A673 (cell line): ENCODE measurements at places on chromosomes 5 and 9. TPM values are rescaled to one million over a fixed set of nuclear protein-coding genes. Genes with fewer than 3 reads are reported as not detected.
A peak's percentile ranks its signal among the peaks of the same experiment; 100 is the strongest.

GRCh38 chr9:123607479-123607878 lies 251.5 kb downstream of the CRB2 start:
- H3K27me3 ChIP-seq = no peaks in the 10 kb centered on the region
- peaks cover 3% of the 10 kb centered on the region for H3K4me1 ChIP-seq
- H3K36me3 ChIP-seq = no peaks in the 10 kb centered on the region
- no peak for DNase-seq
- no peak overlapping the region for H3K4me3 ChIP-seq

DNA sequence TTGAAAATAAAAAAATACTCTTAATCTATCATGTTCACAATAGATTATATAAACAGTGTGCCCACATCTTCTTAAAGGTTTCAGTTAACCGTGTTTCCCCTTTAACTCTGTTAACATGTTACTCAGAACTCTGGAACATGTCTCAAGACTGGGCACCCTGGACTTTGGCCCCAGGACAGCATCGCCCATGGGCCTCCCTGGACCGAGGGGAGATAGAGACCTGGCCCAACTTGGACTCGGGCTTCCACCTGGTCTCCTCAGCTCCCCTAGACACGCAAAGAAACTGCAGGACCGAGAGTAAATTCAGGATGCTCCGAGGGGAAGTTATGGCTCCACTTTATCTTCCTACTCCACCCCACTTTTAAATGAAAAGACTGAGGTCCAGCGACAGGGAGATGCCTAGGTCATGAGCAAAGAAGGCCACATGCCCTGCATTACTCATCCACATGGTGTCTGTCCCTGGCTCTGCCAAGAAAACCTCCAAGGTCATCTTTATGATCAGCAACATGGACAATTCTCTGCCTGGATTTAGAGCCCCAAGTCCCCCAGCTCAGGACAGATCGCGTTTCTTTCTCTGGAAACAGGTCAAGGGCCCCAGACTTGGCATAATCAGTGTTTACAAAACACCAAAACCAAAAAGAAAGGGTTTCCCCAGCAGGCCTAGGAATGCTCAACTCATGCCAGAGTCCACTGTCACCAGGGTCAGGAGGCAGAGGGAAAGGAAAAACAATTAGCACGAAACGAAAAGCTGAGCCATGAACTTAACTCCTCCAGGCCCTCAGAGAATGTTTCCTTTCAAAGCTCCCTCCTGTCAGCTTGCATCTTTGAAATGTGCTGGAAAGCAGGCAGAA lies 17.4 kb downstream of the GPX3 start:
- H3K27me3 ChIP-seq = no peaks in the 10 kb centered on the region
- DNase-seq = no peak
- no peak overlapping the region for H3K27ac ChIP-seq
- peaks cover 3% of the 10 kb centered on the region for H3K36me3 ChIP-seq
- no peak overlapping the region for H3K4me3 ChIP-seq

GRCh38 chr9:134932606-134933005 lies 14.9 kb upstream of the FCN1 start:
- no peaks in the 10 kb centered on the region for H3K36me3 ChIP-seq
- no peak for DNase-seq
- H3K4me3 ChIP-seq = no peak overlapping the region
- H3K27me3 ChIP-seq = no peaks in the 10 kb centered on the region
- peaks cover 12% of the 10 kb centered on the region for H3K4me1 ChIP-seq

GRCh38 chr9:92138157-92138959 lies 23.1 kb upstream of the SPTLC1 start:
- H3K36me3 ChIP-seq = no peaks in the 10 kb centered on the region
- DNase-seq = peak; percentile 79
- no peak overlapping the region for H3K4me3 ChIP-seq
- peaks cover 8% of the 10 kb centered on the region for H3K4me1 ChIP-seq

GRCh38 chr5:54859316-54859715 lies 126.1 kb downstream of the ESM1 start:
- no peaks in the 10 kb centered on the region for H3K27me3 ChIP-seq
- no peak overlapping the region for H3K27ac ChIP-seq
- H3K36me3 ChIP-seq = no peaks in the 10 kb centered on the region
- no peaks in the 10 kb centered on the region for H3K4me1 ChIP-seq
- no peak overlapping the region for H3K4me3 ChIP-seq

DNA sequence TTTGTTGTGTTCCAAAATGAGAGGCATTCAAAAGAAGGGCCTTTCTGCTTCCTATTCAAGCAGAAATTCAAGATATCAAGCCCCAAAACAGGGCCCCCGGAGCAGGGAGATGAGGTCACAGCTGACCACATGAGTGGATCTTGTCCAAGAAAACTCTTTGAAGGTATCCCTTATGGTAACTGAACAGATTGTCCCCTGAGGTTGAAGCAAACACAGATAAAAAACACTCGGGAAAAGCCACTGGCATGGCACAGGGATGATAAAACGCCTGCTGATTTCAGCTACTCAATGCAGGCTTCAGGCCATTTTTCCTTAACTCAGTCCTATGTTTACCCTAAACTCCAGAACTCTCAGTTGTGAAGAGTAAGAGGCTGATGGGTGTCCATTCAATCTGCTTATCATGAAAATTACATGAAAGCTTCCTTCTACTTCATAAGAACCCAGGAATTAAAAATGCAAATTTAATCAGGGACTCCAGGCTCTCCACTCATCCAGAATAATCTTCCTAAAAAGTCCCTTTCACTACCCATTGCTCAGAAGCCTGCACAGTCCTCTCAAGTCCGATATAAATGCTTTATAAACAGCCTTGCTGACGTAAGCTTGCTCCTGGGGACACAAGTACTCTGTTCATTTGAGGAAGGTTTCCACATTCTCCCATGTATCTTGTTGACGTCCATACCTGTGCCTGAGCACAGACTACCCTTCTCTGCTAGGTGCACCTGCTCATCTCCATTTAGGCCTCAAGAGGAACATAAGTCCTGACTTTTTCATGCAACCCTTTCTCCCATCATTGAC lies 35.9 kb upstream of the SLC1A3 start:
- H3K27ac ChIP-seq = no peak overlapping the region
- H3K4me3 ChIP-seq = no peak overlapping the region
- no peaks in the 10 kb centered on the region for H3K4me1 ChIP-seq
- no peak for DNase-seq

- H3K4me1 ChIP-seq = peaks cover 5% of the 10 kb centered on the region
- no peak overlapping the region for H3K4me3 ChIP-seq
- no peak overlapping the region for H3K27ac ChIP-seq
These were observed 1.6 kb upstream of the DNLZ start for GRCh38 chr9:136364942-136365774.

- H3K27me3 ChIP-seq = no peaks in the 10 kb centered on the region
- H3K4me3 ChIP-seq = no peak overlapping the region
- DNase-seq = no peak
- H3K36me3 ChIP-seq = peaks cover 21% of the 10 kb centered on the region
These were observed 4.3 kb upstream of the DDX41 start for GRCh38 chr5:177520916-177521513.

DNA sequence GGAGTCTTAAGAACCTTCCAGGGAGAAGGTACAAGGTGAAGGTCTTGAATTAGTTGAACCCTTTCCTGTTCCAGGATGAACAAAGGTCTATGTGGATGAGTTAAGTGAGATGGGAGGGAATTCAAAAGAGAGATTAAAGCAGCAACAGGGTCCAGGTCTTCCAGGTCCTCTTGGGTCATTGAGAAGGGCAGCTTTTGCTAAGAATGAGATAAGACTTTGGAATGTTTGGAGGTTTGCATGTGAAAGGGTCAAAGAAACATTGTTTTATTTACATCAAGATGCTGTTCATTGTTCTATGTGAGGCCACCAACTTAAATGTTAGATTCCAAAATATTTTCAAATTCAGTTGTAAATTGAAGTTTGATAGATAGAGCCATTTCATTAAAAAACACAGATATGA lies 463.9 kb downstream of the ANXA1 start:
- DNase-seq = no peak
- H3K27ac ChIP-seq = no peak overlapping the region
- no peaks in the 10 kb centered on the region for H3K4me1 ChIP-seq
- no peaks in the 10 kb centered on the region for H3K36me3 ChIP-seq
- H3K4me3 ChIP-seq = no peak overlapping the region

DNA sequence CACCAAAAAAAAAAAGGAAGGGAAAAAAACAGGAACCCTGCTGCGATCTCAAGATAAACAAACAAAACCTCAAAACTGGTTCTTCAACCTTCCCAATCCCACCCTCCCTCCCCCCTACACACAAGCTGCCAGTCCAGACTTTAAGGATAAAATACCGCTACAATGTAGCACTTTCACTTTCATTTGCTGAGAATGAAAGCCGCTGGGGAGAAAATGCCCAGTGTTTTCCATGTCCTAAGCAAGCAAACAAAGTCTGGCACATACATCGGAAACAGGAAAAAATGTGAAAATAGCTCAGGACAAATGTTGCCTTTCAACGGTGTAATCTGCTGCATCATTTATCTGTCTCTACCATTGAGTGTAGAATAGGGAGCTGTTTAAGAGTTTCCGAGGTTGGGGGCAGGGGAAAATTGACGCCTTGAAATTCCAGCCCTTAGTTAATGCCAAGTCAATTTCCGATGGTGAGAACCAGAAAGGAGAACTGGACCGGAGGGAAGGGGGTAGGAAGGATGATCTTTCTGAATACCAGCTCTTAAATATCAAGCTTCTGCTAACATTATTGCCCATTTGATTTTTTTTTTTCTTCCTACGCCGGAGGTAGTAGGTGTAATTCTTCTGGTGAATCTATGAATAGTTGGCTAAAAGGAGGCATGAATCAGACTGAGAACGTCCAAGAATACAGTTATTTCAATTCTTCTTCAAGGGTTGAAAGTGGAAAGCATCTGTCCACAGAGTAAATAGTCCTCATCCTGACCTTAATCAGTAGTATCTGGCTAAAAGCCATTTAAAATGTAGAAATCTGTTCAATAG lies 1.2 kb upstream of the ADAMTS6 start:
- no peaks in the 10 kb centered on the region for H3K27me3 ChIP-seq
- H3K4me1 ChIP-seq = peaks cover 9% of the 10 kb centered on the region
- H3K36me3 ChIP-seq = no peaks in the 10 kb centered on the region
- peak overlapping the region; percentile 71 for H3K27ac ChIP-seq
- DNase-seq = peak; percentile 42

DNA sequence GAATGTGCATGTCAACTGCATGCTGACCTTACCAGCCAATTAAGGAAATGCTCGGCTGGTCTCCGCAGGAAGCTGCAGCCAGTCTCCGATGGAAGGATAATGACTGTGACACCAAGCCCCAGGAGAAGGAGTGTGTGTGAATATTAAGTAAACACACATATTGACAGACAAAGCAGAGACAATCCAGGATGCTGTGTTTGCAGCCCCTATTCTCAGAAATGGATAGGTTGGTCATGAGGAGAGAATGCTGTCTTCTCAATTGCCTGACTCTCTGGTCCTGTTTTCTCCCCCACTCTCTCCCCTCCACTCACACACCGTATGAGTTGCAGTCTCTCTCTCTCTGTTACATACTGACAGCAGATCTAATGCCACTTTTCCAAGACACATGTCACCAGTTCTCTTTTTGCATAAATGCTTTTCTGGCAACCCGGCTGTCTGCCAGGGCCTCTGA lies 85.7 kb downstream of the EPB41L4A start:
- H3K27ac ChIP-seq = no peak overlapping the region
- no peaks in the 10 kb centered on the region for H3K4me1 ChIP-seq
- H3K36me3 ChIP-seq = no peaks in the 10 kb centered on the region
- no peak overlapping the region for H3K4me3 ChIP-seq
- H3K27me3 ChIP-seq = no peaks in the 10 kb centered on the region
- DNase-seq = no peak

DNA sequence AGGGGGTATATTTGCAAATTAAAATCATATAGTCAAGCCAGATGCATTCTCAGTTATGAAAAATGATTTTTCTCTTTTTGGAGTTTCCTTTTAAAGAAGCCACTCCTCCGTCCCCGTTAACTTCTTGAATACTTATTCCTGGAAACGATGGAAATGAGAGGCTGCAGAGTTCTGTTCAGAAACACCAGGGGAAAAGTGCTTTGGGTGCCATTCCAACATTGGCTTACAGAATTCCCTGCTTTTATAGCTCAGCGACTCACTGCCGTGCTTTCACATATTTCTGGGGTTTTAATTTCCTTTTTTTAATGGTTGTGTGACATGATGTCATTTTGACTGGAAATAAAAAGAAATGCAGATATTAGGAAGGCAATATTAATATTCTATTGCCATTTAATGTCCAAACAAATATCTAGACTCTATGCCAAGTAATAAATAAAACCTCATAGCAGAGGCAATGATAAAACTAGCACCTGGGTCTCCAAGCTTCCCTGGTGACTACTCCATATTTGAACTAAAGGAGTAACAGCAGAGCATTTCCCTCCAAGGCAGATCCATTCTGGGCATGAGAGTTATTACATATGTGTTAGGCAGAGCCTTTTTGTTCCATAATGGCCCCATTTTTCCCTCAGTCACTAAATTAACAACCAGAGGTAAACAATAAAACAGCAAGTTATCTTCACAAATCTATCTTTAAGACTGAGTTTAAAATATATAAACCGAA lies 363.4 kb downstream of the EBF1 start:
- H3K27ac ChIP-seq = no peak overlapping the region
- no peaks in the 10 kb centered on the region for H3K27me3 ChIP-seq
- H3K4me3 ChIP-seq = no peak overlapping the region
- no peaks in the 10 kb centered on the region for H3K4me1 ChIP-seq

GRCh38 chr5:57929271-57929670 lies 446.7 kb upstream of the ACTBL2 start:
- no peaks in the 10 kb centered on the region for H3K27me3 ChIP-seq
- H3K4me1 ChIP-seq = no peaks in the 10 kb centered on the region
- H3K4me3 ChIP-seq = no peak overlapping the region
- no peak overlapping the region for H3K27ac ChIP-seq
- no peak for DNase-seq
- no peaks in the 10 kb centered on the region for H3K36me3 ChIP-seq

Gene DIRAS2
- total RNA-seq = not detected in 2 replicates

Gene ZFYVE16
- total RNA-seq = 51.2 and 65.7 TPM in 2 replicates

Gene C5orf24
- 66.4 and 67.6 TPM in 2 replicates for total RNA-seq

Gene BTNL8
- not detected in 2 replicates for total RNA-seq
